NCI-H774 (cell line): ENCODE measurements at places on chromosomes 6 and 20.

GRCh38 chr6:40431706-40432105 lies 155.5 kb downstream of the LRFN2 start:
- no peak for DNase-seq

GRCh38 chr6:126176282-126176681 lies 163.6 kb upstream of the CENPW start:
- DNase-seq, result peak; percentile 46

GRCh38 chr6:52839124-52840055 lies 1.2 kb downstream of the GSTA5 start:
- DNase-seq, result peak; percentile 3

DNA sequence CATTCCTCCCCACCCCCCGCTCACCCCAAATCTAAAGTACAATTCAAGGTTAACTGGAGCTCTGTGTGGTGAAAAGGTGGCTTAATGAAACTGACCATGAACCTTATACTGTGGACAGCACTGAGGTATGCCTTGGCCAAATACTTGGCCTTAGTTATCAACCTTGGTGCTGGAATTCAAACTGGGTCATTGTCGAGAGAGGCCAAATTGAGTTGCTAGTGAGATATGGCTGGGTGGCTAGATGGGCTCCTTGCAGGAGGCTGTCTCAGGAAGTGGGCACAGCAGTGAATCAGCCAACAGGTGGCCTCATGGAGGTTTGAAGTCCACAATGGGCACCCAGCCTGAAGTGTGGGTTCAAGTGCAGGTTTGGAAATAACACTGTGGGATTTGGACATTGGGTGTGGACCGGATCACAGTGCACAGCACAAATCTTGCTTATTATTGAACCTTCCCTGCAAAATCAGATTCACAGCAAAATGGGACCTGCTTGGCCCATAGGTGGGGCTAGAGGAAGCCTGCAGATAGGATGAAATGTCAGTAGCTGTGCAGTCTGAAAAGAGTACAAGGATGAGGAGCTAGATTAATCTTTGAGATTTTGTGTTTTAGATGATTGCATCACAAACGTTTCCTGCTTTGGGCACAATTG lies 5.6 kb upstream of the BTBD3 start:
- DNase-seq, result no peak

DNA sequence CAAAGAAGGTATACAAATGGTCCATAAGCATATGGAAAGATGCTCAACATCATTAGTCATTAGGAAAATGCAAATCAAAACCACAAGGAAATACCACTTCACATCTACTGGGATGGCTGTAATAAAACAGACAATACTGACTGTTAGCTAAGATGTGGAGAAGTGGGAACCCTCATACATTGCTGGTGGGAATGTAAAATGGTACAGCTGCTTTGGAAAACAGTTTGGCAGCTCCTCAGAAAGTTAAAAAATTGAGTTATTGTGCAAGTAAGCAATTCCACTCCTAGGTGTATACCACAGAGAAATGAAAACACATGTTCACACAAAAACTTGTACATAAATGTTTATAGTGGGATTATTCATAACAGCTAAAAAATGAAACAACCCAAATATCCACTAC lies 173.0 kb upstream of the JAG1 start:
- no peak for DNase-seq

- no peak for DNase-seq
Observed at GRCh38 chr6:45351667-45352066, 23.5 kb downstream of the RUNX2 start.

DNA sequence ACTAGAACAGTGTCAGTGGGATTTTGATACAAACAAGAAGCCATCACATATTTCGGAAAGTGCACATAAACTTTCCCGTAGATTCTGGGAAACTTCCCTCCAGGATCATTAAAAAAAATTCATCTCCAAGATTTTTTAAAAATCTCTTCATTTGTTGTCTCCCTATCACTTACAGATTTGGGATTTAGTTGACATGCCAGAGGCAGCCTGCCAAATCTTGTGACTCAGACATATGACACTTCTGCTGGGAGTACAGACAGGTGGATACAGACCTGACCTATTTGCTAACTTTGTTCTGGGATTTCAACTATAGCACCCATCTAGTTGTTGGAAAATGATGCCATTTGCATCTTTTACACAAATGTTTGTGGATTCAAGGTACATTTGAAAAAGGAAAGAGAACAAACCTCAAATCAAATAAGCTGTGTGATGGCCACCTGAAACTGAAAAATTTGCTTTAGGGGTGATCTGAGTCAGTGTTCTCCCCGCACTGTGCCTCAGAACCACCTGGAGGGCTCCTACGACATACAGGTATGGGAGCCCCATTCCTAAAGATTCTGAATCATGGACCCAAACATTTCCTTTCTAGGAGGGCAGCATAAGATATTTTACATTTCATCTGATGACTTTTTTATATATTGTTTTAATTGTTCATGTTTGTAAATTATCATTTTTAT lies 21.9 kb upstream of the CD2AP start:
- DNase-seq, result peak; percentile 21

- DNase-seq, result no peak
Observed at GRCh38 chr20:58699623-58700107, 7.1 kb downstream of the NPEPL1 start.
